ENCODE measurements at places on chromosomes 7 and 10.

GRCh38 chr7:6691609-6692106, 15.1 kb downstream of the ZNF12 start:
- DNase-seq: no peak

DNA sequence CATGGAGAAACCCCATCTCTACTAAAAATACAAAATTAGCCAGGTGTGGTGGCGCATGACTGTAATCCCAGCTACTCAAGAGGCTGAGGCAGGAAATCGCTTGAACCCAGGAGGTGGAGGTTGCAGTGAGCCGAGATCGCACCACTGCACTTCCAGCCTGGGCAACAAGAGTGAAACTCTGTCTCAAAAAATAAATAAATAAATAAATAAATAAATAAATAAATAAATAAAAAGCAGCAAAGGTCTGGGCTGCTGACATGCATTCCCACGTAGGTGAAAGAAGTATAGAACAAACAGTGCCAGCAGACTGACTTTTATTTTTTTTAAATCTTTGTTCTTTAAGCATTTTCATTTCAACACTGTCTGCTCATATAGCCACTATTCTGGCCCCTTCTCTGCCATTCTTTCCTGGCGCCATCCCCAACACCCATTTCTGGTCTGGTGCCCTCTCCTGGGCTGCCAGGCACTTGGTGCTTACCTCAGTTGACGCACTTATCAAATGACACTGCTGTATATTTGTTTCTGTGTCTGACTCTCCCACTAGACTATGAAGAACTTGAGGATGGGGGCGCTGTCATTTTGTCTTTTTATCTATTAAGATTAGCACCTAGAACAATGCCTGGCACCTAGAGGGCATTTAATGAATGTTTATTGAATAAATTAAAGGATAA, 15.6 kb downstream of the FAM107B start:
- no peak for DNase-seq

DNA sequence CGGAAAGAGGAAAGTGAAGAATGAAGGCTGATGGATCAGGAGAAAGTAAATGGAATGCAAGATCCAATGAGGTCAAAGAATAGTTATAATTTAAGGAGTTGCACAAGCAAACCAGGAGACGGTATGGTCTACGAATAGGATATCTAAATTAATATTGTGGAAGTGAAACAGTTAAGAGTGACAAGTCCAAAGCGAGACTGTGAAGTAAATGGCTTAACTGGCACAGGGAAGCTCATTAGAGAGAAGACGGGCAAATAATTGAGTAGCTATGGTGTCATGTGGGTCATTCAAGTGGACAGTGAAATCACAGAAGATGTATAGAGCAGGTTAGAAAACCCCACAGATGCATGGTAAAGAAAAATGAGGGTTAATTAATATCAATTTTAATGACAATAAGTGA, 3.2 kb downstream of the CYP51A1 start:
- DNase-seq: no peak

DNA sequence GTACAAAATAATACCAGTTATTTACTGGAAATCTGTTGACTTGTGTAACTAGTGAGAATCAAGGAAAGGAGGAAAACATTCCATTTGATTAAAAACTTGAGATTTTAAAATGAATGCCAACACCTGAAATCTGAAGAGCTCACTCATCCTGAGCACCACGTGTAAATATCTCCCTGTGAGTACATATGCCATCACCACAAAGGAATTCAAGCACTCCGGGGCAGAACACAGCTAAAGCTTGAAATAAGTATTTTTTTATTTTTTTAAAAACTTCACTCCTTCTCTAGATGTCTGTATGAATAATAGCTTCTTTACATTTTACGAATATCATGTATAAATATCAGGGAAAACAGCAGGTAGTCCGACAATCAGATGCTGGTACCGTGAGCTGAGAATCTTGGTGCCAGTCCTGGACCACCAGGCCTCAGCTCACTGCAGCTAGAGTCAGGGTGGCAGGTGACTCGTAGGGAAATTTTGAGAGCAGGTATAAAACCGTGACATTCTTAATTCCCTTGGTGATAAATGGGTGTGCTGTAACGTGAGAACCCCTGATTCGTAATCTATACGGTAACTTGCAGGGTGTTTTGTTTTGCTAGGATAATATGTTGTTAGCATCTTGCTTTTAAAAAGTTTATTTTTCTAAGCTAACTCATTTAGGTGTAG, 12.7 kb downstream of the LMTK2 start:
- DNase-seq: no peak

DNA sequence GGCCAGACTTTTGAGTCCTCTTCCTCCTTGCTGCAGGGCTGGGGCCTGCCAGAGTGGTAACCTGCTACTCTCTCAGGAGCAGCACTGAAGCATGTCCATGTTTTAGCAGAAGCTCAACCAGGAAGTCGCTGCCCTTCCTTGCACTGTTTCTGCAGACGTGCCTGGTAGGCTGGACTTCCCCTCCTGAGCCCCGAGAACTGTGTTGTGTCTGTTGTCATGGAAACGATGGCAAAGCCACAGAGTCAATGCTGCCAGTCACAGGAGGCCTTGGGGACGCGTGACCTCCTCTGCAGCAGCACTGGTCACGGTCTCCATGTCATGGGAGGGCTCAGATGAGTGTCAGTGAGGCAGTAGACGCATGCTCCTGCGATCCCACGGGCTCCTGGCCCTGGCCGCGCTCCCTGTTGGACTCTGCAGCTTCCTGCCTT, 145.5 kb downstream of the FANK1 start:
- peak; percentile 100 for DNase-seq

DNA sequence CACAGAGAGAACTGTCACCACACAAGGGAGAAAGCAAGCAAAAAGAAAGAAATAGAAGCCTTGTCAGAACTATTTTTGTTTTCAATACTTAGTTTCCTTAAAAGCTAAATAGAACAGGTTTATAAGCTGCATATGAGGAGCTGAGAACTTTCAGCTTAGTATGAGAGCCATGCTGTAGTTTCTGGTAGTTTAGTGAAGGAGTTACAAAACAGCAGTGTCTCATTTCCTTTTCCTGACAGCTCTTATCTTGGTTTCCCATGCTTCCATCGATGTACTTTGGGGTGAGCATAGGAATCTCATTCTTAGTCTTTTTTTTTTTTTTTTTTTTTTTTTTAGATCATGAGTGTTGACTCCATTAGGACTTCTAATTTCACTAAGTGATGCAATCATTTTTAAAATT, 8.6 kb upstream of the CHRM2 start:
- DNase-seq: no peak

DNA sequence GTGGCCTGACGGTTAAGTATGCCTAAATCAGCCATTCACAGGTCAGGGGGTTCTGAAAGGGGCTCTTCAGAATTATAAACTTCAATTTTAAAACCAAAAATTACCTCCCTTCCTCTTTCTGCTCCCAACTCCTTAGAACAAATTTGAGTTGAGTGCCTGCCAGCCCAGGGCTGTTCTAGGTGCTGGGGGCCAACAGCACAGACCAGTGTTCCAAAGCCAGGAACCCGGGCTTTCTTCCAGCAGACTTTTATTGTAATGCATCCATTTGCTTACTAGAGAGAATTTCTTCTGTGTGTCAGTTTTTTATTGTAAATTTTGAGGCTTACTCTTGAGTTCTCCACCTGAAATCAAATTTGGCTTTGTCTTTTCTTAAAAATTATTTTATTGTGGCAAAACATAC, 238.5 kb downstream of the CACNB2 start:
- no peak for DNase-seq

GRCh38 chr7:129671266-129671665, 59.7 kb downstream of the NRF1 start:
- DNase-seq: no peak

GRCh38 chr7:33815336-33815735, 90.0 kb upstream of the BMPER start:
- DNase-seq: no peak

- no peak for DNase-seq
Measured at GRCh38 chr10:44558521-44558920, 173.6 kb upstream of the CXCL12 start.

GRCh38 chr10:30185341-30185740, 126.0 kb upstream of the JCAD start:
- DNase-seq: no peak

- no peak for DNase-seq
Measured at GRCh38 chr7:23332193-23332592, 33.1 kb downstream of the MALSU1 start.

GRCh38 chr10:77843264-77843663, 83.3 kb downstream of the DLG5 start:
- no peak for DNase-seq

DNA sequence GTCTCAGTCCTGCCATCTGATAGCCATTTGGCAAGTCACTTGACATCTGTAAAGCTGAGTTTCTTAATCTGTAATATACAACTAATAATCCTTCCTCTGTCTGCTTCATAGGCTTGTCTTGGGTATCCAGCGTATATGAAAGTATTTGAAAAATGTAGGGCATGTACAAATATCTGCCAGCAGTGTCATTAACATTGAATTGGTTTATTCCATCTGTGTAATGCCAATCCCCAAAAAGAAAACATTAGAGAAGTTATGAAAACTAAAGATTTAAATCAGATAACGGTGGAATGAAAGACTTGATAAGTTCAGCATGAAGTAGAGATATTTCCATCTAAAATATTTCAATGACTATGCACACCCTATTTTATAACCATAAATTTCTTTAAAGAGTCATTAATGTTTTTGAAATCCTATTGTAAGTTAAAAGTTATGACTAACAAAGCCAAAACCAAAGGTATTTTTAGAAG, 9.8 kb upstream of the RTKN2 start:
- DNase-seq: no peak

GRCh38 chr7:4281231-4281993, 400.7 kb upstream of the FOXK1 start:
- DNase-seq: no peak

DNA sequence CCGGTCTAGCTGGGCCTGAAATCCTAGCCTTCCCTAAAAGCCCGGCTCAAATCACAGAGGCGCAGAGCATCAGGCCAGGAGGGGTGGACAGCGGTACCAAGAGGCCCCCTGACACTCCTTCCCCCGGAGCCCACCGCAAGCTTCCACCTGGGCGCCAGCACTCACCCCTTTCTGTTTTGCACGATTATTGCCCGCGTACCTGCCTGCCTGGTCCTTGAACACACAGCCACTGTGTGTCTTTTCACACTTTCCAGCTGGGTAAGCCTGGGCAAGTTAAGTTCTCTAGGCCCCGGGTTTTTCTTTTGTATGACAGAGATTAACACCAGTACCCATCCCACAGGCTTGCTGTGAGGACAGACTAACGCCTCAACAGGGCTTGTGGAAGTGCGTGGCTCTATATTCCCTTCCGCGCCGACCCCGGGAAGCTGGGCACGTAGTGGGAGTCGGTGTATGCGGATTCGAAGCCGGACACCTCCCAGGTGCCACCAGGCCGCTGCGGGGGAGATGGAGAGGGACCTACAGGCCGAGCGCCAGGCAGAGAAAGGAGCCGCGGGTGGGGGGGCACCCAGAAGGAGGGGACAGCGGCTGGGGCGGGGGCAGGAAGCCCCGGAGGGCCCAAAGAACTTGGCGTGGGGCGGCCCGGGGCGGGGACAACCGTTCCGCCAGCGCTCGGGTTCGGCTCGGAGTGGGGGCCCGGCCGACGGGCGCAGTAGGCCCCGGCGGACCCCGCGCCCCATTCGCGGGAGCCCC, 792 bp downstream of the ZNF746 start:
- DNase-seq: peak; percentile 67

DNA sequence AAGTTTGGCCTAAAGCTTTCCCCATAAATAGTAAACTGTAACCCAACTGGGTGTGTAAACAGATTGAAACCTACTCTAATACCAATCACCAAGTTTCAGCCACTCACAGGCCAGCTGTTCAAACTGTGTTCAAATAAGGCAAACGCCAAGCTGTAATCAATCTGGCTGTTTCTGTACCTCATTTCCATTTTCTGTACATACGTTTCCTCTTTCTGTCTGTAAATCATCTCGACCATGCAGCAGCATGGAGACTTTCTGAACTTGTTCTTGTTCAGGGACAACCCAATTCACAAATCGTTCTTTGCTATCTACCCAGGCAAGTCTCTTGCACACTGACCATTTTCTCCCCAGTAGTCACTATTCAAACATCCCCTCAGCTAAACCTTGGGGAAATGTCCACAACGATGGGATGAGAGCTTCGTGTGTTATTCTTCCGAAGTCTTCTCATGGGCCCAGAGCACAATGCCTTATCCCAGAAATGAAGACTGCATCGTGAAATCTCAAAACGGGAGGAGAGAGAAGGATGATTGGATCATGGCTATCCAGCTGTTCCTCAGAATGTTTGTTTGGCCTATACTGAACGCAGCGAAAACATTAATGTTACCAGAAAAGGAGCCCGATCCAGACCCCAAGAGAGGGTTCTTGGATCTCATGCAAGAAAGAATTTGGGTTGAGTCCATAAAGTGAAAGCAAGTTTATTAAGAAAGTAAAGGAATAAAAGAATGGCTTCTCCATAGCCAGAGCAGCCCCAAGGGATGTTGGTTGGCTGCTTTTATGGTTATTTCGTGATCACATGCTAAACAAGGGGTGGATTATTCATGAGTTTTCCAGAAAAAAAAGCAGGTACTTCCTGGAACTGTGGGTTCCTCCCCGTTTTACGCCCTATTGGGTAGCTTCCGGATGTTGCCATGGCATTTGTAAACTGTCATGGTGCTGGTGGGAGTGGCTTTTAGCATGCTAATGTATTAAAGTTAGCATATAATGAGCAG, 86.2 kb downstream of the SLC16A9 start:
- no peak for DNase-seq

DNA sequence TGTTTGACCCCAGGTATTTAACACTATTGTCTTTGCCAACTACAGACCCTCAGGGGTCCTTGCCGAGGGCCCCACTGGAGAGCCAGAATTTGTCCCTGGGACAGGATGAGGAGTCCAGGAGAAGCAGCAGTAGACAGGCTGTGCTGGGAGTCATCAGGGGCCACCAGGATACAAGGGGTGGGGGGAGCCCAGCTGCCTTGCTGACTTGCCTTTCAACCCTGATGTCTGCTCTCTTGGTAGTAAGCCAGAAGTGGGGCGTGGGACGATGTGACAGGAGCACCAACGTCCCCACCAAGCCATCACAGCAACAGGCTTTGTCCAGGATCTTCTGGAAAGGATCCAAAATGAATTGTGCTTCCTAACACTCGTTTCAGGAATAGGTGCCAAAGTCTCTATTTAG, 62.4 kb upstream of the CDCA7L start:
- no peak for DNase-seq

GRCh38 chr10:4310172-4310571, 515.8 kb upstream of the AKR1E2 start:
- DNase-seq: no peak

GRCh38 chr10:56370217-56371113, 9.4 kb upstream of the ZWINT start:
- peak; percentile 6 for DNase-seq

GRCh38 chr7:74475987-74476350, 22.3 kb downstream of the GTF2IRD1 start:
- no peak for DNase-seq

- peak; percentile 98 for DNase-seq
Measured at GRCh38 chr7:1512781-1513656, 8.8 kb upstream of the INTS1 start.

- DNase-seq: no peak
Measured at GRCh38 chr7:86784765-86785164, 141.1 kb downstream of the GRM3 start.

Measured in suppressor macrophage treated with lipopolysaccharide for 1 hour (primary cell).